Stimulated activated CD8-positive, alpha-beta memory T cell treated with anti-CD3 and anti-CD28 coated beads, Interleukin-7, amount 100 ng/mL, for 1 hour (primary cell): ENCODE measurements at places on chromosomes 1 and 21.

GRCh38 chr1:45713711-45714110 is 25.7 kb downstream of the TMEM69 start:
- no peak for DNase-seq

DNA sequence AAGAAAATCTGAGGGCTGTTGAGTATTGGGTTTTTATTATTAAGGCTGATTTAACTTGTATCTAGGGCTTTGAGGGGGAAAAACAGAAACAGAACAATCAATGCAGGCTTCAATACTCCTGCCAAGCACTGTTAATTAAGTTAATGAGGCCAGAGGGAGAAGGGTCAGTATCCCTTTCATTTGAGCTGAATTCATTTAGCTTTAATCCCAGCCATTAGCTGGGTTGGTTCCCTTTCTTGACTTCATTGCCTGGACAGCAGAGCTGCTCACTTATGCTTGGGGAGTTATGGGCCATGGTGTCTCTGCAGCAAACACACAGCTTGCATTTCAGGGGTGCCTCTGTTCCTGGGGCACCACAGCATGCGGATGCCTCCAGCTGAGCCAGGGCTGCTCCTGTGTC is 16.3 kb downstream of the TLR5 start:
- DNase-seq, result no peak

DNA sequence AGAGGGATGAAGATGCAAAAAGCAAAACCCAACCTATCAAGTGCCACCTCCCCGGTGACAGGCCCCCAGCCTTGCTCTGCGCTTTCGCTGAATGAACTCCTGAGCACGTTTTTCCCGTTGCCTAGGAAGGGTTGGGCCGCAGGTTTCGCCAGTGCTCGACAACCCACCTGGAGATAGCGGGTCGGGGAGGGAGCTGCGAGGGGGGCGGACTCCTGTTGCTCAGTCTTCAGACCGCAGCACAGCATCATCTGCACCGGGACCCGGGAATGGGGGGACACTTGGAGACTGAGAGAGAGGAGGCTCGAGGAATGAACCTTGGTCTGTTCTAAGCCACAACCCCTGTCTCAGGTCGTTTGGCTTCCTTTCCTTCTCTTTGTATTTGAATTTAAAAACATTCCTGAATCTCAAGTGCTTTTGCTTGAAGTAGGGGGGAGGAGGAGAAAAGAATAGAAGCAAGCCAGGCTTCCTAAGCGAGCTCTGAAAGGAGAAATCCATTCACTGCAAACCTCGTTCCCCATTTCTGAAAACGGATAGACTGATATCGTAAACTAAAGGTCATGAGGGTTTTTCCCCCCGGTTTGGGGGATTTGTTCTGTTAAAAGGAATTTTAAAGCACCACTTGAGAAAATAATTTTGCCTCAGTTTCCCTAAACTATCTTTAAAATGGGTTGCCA is 1.2 kb downstream of the AK5 start:
- DNase-seq, result no peak

DNA sequence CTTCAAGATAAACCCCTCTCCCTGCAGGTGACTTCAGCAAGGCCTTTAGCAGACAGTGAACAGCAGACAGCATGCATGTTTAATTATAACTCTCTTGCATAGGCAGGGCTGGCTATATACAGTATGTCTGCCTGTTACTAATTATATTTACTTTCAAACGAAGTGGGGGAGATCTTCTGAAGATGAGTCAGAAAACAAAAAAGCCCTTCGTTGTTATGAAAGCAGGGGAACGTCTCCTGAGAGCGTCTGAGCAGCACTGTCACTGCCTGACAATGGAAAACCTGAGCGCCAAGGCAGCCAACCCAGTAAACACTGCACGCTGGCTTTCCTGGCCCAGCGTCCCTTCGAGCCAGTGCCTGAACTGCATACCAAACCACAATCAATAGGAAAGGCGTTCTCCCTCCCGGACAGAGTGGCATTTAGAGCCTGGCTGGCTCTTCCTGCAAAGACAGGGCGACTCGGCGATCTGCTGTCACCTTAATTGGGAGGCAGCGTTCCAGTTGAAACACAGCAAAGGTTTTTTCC is 54.1 kb downstream of the TOMM20 start:
- DNase-seq, result no peak
